ENCODE measurements at places on chromosomes 16 and 17. TPM values are rescaled to one million over a fixed set of nuclear protein-coding genes. Genes with fewer than 3 reads are reported as not detected.

KRT222 gene
- not detected for total RNA-seq

RSL1D1 gene
- 130 TPM for total RNA-seq

CD300LB gene
- total RNA-seq, result not detected

TBC1D3B gene
- total RNA-seq, result not detected

CLEC19A gene
- total RNA-seq, result not detected

NUPR1 gene
- 20.3 TPM for total RNA-seq

DHRS11 gene
- 11.1 TPM for total RNA-seq

AOC3 gene
- 0.15 TPM for total RNA-seq

CCL15 gene
- not detected for total RNA-seq

ANKRD40CL gene
- total RNA-seq, result not detected

SLC12A3 gene
- not detected for total RNA-seq

PIRT gene
- total RNA-seq, result not detected

HBQ1 gene
- 1.2 TPM for total RNA-seq

CPSF4L gene
- not detected for total RNA-seq

ABCC6 gene
- total RNA-seq, result not detected

SDR42E1 gene
- 2.4 TPM for total RNA-seq

LGALS9C gene
- not detected for total RNA-seq

MYH2 gene
- total RNA-seq, result not detected

CHRNB1 gene
- 2.0 TPM for total RNA-seq

TIGD7 gene
- total RNA-seq, result 2.5 TPM

EVPLL gene
- not detected for total RNA-seq

C1QL1 gene
- total RNA-seq, result 1.0 TPM

IGFALS gene
- total RNA-seq, result 0.30 TPM

KCNG4 gene
- total RNA-seq, result not detected

IGFBP4 gene
- 119 TPM for total RNA-seq

HSBP1 gene
- total RNA-seq, result 16.5 TPM

KCNH6 gene
- not detected for total RNA-seq

ATAD5 gene
- total RNA-seq, result 2.2 TPM

CCL14 gene
- not detected for total RNA-seq

SSH2 gene
- 5.4 TPM for total RNA-seq

ELOB gene
- total RNA-seq, result 369 TPM

ADAM11 gene
- total RNA-seq, result 0.50 TPM

PRR15L gene
- not detected for total RNA-seq

TBC1D3K gene
- not detected for total RNA-seq

WNT9B gene
- not detected for total RNA-seq

SEZ6 gene
- total RNA-seq, result not detected

TEKT1 gene
- not detected for total RNA-seq

CHST4 gene
- total RNA-seq, result under 0.01 TPM

TMEM220 gene
- 2.9 TPM for total RNA-seq

FBXW10 gene
- not detected for total RNA-seq

CDH1 gene
- total RNA-seq, result 0.15 TPM

SYNGR3 gene
- 4.2 TPM for total RNA-seq

NAGPA gene
- total RNA-seq, result 18.3 TPM

TCAP gene
- total RNA-seq, result 0.30 TPM

TEX19 gene
- total RNA-seq, result not detected

KRTAP4-4 gene
- total RNA-seq, result not detected

NPIPA8 gene
- total RNA-seq, result not detected

TBC1D3G gene
- not detected for total RNA-seq

C16orf89 gene
- total RNA-seq, result 0.17 TPM

SLC5A2 gene
- total RNA-seq, result not detected

OR1F1 gene
- not detected for total RNA-seq

TMIGD1 gene
- not detected for total RNA-seq

CLEC18C gene
- under 0.01 TPM for total RNA-seq

FOXN1 gene
- not detected for total RNA-seq

Data from bronchus fibroblast of lung (primary cell).